Fibroblast of pulmonary artery (primary cell): ENCODE measurements at places on chromosomes 6 and 20.
A peak's percentile ranks its signal among the peaks of the same experiment; 100 is the strongest.

DNA sequence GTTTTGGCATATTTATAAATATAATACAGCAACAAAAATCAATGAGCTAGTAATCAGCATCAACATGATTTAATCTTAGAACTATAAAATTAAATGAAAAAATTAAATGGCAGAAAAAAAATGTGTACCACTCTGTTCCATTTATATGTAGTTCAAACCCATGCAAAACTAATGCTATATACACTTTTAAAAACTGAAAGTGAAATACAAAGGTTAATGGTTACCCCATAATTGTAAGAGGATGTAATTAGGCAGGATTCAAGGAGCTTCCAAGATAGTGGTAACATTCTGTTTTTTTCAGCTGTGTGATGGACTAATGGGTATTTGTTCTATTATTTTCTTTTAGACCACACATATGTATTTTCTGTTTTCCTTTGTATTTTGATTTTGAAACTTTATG is 492.1 kb downstream of the UTRN start:
- DNase-seq: no peak

DNA sequence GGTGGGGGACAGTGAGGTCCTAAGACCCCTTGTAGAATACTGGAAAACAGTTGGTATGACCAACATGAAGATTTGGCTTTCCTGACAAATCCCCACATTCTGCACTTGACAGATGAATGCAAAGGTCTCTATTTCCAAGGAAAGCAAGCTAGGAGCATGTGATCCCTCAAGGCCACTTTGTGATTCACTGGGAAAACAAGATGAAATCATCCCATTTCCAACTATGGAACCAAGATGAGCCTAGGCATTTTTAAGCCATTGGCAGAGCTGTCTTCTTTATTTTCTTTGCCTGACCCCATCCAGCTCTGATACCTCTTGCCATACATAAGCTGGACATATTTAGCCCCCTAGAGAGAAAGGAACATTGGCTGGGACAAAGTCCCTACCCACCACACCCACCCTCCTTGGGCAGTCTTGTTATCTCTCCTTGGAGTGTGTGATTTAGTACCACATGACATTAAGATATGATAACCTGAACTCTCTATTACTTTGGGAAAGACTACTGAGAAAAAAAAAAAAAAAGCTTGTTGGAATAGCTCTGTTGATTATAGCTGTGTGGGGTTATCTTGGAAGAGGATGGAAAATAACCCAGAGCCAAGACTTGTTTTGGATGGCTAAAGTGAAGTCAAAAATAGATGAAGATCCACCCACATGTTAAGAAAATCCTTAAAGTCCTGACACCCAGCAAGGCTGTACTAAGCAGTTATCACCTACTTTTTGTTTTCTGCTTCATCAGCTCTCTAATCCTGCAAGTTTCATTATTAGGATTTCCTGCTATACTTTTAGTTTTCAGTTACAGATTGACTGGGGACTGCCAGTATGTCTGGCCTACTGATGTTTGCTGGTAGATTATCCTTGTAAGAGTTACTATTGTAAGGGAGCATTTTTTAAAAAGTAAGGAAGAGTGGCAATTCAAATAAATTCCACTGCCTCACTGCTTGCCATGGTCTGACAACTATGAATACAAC is 90.1 kb upstream of the PREP start:
- DNase-seq: no peak

- DNase-seq: peak; percentile 67
Observed at GRCh38 chr20:38290829-38291814, 12.8 kb upstream of the BPI start.

DNA sequence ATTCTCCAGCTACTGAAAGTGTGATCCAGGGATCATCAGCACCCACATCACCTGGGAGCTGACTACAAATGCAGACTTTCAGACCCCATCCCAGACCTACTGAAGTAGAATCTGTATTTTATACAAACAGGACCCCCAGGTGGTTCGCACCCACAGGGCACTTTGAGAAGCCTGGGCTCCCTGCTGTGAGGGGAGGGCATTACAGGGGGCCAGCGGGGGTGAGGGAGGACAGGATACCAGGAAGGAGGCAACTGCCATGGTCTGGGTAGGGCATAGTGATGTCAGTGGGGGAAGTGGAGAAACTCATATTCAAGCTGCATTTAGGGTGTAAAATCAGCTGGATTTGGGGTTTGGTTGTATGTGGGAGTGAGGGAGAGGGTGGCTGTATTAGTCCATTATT is 2.0 kb upstream of the ADA start:
- DNase-seq: no peak

- DNase-seq: peak; percentile 9
Observed at GRCh38 chr20:51195419-51195901, 172.6 kb upstream of the KCNG1 start.

DNA sequence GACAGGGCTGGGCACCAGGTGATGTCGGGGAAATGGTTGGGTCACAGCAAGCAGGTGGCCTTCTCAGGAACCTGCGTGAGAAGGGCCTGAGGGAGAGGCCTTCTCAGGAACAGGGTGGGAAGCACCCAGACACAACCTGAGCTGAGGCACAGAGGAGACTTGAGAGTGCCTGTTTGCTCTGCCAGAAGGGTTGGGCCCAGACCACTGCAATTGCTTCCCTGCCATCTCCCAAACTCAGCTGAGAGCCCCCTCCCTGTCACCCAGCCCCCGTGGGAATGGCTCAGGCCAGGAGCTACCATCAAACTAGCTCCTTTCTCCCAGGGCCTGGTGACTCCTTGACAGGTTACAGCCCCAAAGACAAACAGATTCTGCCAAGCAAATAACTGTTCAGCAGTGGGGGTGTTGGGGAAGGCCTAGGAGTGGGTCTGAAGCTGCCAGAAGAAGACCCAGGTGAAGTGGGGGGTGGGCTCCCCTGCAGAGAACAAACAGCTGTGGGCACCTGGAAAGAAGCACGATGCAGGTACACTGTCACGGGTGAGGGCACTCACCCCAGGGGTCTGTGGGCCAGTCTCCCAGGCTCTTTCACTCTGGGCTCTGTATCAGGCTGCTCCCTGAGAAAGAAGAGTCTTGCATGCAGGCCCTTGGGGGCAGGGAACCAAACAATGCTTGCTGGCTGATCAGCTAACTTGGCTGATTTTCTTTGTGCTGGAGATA is 30.4 kb upstream of the SPDEF start:
- DNase-seq: no peak

GRCh38 chr6:138427701-138428100 is 23.7 kb downstream of the HEBP2 start:
- no peak for DNase-seq

- peak; percentile 59 for DNase-seq
Observed at GRCh38 chr20:50242863-50243609, 52.4 kb downstream of the CEBPB start.

GRCh38 chr20:19440660-19441527 is 228.5 kb downstream of the SLC24A3 start:
- DNase-seq: no peak

GRCh38 chr20:50720026-50720425 is 11.4 kb upstream of the PARD6B start:
- DNase-seq: no peak

DNA sequence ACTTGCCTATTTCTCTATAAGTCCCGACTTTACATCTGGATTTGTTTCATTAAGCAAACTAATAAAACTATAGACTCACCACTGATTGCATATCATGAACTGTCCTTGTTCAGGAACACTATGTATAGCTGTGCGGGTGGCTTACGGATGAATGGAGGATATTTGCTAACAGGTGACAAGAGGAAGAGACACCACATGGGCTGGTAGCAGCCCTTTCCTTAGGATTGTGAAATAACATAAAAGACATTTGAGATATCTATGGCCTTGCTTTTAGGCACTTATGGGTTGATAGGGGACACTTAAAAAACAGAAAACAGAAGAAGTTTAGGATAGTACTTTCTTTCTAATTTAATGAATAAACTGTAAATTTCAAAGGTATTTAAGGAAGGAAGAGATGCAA is 5.0 kb upstream of the CAP2 start:
- DNase-seq: no peak

DNA sequence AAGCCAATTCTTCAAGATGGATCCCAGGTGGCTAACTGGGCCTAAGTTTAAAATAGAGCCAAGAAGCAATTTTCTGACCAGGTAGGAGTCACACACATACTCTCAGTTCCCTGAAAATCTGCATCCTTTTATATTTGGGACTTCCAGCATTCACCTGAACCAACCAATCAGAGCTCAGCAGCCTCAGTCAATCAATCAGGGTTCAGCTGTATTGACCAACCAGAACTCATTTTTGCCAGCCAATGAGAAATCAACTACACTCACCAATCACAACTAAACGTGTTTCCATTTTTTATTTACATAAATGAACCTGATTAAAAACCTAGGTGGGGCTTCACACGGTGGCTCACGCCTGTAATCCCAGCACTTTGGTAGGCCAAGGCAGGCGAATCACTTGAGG is 37.5 kb downstream of the SLC17A4 start:
- no peak for DNase-seq

DNA sequence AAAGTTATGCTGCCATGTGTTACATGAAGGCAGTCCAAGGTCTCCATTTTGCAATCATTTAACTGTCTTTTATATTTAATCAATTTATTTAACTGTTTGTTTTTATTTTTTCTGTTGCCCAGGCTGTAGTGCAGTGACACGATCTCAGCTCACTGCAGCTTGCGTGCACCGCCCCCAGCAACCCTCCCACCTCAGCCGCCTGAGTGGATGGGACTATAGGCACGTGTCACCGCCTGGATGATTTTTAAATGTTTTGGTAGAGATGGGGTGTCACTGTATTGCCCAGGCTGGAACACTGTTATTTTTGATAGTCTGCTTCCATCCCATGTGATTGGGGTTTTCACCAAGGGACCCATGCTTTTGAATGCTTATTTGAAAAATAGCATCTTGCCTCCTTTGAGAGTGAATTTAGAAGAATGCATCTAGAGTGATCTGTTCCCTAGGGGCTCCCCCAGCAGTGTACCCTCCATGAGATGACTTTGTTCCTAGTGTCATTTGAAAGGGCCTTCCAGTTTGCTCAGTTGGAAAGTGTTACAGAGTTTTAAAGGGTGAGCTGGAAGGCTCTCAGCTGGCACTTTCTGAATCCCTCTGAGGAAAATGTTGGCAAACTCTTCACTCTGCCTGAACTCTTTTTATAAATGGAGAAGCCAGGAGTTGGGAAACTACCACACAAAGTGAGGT is 143.4 kb downstream of the JARID2 start:
- peak; percentile 35 for DNase-seq

DNA sequence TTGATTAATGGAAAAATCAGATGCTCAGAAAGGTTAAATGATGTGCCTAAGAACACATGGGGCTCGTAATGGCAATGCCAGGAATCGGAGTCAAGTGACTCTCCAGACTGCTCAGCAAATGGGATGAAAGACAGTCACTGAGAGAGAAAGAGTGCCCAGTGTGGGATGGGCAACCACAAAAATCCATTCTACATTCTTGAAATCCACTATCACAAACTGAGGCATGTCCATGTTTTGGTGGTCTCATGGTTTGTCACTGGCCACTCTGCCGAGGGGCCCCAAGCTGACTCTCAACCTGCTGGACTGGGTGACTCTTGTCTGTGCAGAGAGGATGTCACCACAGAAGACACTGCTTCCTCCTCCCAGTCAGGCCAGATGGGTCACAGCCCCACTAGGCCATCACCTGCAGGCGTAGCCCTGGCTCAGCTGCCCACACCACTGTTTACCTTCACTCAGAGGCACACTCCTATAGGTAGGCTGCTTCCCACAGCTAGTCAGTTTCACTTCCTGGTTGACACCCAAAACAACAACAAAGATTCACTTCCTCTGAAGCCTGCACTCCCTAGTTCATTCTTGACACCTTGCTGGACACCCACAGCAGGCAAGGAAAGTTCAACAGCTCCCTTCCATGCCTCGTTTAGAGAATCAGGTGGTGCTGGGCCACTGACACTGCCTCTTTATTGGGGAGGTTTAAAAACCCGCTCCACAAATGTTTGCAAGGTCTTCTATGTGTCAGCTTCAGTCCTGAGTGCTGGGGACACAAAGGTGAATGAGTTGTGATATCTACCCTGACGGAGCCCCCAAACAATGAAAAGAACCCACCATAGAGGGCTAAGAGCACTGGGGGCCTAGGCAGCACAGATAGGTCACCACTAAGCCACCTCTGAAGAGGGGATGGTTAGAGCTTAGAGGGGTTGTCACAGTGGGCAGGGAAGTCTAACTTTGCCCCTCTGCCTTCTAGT is 21.7 kb downstream of the MAP1LC3A start:
- no peak for DNase-seq

DNA sequence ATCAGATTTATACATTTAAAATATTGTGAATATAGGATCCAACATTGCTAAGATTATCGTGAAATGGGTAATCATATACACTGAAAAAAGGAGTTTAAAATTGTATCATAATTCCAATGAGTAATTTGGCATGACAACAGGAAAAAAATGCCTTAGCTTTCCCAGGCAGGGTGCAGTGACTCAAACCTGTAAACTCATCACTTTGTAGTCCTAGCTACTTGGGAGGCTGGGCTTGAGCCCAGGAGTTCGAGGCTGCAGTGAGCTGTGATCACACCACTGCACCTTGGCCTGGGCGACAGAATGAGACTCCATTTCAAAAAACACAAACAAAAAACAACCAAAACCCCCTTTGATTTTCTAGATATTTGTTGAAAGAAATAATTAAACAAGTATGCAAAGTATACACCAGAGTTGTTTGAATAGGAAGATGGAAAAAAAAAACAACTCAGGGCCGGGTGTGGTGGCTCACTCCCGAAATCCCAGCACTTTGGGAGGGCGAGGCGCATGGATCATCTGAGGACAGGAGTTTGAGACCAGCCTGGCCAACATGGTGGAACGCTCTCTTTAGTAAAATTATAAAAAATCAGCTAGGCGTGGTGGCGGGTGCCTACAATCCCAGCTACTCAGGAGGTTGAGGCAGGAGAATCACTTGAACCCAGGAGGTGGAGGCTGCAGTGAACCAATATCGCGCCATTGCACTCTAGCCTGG is 98.7 kb downstream of the TRERF1 start:
- peak; percentile 62 for DNase-seq

DNA sequence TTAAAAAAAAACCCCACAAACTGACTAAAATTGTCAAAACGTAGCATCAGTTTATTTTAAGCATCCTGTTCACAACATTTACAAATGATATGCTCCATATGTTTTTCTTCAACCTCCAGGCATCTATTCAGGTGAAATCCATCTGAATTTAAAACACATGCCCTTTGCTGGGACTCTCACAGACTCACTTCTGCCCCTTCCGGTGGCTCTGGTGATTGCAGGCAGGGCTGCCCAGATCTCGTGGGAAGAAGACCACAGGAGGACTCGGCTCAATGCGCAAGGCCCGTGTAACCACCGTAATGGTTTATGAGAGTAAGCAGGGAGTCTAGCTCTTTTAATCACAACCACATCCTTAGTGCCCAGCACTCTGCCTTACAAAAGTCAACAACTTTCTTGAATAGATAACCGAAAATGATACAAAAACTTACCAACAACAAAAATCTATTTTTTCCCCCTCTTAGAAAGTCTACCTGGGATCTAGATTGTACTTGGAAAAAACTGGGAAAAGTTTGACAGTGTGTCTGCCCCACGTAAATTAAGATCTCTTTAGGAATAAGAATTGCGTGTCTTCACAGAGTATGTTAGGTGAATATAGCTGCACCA is 139.1 kb downstream of the KIF16B start:
- DNase-seq: peak; percentile 44
